ENCODE measurements at places on chromosomes 2 and 18.

DNA sequence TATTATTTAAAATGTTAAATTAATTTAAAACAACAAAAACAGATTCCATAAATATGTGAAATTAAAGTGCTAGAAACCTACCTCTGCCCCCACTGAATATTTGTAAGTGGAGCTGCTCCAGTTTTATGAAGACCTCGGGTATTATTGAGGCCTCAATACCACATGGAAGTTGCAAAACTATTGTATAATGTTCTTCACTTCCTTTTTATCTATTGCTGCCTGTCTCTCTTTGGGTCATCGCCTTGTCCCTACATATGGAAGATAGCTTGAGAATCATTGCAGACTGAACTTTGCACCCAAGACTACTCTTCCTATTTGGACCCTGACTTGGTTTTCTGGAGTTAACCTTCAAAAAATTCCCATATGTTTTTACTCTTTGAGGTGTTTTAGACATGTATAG is 212.1 kb upstream of the NETO1 start:
- no peak for DNase-seq

DNA sequence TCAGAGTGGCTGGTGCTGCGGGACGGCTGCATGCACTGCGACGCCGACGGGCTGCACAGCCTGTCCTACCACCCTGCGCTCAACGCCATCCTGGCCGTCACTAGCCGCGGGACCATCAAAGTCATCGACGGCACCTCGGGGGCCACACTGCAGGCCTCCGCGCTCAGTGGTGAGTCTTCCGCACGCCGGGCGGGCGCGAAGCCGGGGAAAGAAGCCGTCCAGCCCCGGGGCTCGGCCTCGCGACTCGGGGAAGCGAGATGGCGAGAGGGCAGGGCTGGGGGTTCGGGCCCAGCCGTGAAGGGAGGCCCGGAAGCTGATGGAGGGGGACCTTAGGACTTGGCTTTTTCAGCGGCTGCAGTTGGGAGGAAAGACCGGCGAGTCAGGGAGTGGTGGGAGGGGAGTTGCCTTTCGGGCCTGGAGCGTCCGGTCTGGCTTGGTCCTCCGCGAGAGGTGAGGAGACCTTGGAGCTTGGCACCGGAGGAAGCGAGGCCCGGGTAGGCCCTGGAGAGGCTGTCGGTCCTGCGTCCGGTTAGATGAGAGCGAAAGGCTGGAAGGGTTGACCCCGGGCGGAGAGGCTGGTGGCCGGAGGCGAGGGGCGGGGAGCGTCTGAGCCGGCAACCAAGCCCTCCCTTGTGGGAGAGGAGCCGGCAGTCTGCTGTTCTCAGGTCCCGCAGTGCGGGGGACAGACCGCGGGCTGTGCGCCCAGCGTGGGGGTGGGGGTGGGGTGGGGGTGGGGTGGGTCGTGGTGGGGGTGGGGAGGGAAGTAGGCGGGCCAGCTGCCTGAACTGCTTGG is 691 bp downstream of the BIRC6 start:
- DNase-seq: peak; percentile 37

DNA sequence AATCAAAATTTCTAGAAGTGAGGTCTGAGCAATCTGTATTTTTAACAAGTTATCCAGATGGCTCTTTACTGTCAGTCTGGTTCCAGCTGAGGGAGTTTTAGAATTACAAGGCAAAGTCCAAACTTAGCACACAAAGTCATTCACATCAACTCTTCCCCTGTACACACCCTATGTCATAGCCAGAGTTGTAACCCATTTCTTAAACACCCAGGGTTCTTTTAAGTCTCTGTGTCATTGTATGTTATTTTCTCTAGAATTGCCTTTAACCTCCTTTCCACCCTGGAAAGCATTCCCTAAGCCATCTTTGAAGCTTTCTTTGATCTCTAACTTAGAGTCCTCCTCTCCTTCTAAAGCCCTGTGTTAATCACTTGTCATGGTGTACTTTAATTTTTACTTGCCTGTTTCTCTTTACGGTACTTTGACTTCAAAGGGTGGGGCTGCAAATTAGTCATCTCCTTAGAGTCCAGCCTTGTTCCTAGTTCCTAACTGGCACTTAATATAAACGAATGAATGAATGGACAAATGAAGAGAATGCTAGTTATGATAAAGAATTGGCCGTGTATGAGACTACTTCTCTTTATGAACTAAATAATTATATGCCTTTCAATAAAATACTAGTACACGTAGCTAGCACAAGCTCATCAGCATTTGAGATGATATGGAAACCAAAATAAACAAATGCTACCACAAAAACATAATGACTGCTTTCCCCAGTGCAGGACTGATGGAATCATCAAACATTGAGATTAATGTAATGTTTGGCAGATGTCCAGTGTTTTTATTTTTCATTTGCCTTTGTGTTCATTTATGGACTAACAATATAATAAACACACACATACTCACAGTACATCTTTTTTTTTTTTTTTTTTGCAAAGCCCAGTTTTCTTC is 11.9 kb upstream of the ACTR3 start:
- no peak for DNase-seq

DNA sequence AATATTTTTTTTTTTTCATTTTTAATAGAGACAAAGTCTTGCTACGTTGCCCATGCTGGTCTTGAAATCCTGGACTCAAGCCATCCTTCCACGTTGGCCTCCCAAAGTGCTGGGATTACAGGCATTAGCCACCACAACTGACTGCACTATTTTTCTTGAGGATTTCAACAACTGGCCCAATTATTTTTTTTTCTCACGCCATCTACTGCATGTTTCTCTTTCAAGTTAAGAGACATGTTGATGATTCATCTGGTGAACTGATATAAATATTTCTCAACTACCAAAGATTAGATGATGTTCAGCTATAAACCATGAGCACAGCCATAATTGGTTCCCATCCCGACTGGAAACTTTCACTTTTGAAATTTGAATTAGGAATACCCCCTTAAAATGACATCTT is 688.4 kb upstream of the SYT4 start:
- no peak for DNase-seq

GRCh38 chr2:158990397-158991214 is 22.2 kb downstream of the TANC1 start:
- DNase-seq: no peak

All from HuH-7.5 (cell line).